HAP-1 (cell line): ENCODE measurements at places on chromosomes 5 and 9.
A peak's percentile ranks its signal among the peaks of the same experiment; 100 is the strongest.

- DNase-seq: no peak
These were observed 70.7 kb downstream of the CSNK1G3 start for GRCh38 chr5:123582550-123583285.

DNA sequence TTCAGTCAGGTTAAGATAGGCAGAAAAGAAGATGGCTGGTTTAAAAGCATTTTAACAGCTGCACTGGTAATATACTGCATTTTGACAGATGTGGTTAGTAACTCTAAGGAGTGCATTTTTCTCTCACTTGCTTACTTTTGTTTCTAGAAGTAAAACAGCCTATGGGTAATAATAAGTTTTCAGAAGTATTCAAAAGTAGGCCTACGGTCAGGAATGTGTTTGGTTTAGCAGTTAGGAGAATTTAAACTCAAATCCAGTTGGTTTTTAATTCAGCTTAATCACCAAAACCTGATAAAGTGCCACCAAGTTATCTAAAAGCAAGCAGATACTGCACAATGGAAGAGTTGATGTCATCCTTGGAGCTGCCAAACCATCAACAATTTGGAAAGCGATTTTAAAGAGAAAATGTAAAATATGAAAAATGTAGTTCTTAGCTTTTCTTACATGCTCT, 160.3 kb downstream of the ARSB start:
- no peak for DNase-seq

GRCh38 chr9:36867672-36868471, 166.2 kb downstream of the PAX5 start:
- DNase-seq: no peak

GRCh38 chr5:178078197-178079010, 34.9 kb upstream of the N4BP3 start:
- DNase-seq: no peak

GRCh38 chr9:127154003-127154389, 31.6 kb upstream of the ANGPTL2 start:
- no peak for DNase-seq

- DNase-seq: no peak
These were observed 598 bp upstream of the TMED7 start for GRCh38 chr5:115626445-115626823.

- no peak for DNase-seq
These were observed 157.9 kb downstream of the NFIB start for GRCh38 chr9:14156046-14156445.

DNA sequence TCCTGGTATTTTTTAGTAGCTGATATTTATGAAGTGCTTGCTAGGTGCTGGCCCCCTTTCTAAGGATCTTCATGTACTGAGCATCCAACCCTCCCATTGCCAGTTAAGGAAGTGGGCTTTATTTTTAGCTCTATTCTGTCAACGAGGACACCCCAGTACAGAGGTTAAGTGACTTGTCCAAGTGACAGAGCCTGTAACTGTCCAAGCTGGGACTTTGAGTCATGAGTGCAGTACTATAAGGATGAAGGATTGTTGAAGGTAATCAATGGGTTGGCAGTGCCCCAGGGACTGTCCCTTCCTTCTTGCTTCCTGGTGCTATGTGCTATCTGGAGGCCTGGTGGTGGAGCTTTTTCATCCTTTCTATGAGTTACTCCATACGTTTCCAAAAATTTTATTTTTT, 18.0 kb upstream of the FABP6 start:
- no peak for DNase-seq

GRCh38 chr5:176553260-176554085, 4.3 kb downstream of the CDHR2 start:
- DNase-seq: no peak

DNA sequence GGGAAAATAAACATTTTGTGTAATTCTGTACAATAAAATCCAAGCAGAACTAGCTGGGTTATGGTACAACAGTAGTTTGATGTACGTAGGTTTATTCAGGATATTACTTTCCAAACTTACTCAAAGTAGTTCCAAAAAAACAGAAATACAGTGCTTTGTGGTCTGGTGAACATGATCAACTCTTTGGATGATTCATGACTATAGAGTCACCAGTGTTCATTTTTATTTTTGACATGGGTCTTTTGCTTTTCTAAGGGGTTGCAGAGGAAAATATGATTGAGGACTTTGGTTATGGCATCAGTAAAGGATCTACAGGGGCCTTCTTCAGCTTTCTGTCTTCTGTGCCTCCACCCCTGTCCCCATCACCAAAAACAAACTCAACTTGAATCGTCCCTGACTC, 127.2 kb downstream of the TLE4 start:
- no peak for DNase-seq

DNA sequence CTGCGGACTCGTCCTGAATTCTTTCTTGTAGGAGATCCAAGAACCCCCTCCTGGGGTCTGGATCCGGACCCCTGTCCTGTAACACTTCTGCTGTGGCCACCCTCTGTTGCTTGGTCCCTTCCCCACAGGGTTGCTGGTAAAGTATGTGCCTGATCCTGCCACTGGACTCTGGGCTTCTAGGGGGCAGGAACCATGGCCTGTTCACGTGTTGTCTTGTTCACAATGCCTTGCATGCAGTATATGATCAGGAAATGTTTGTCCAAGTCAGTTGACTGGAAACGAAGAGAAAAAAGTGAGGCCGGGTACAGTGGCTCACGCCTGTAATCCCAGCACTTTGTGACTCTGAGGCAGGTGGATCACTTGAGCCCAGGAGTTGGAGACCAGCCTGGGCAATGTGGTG, 139.3 kb upstream of the ALDH1B1 start:
- no peak for DNase-seq

DNA sequence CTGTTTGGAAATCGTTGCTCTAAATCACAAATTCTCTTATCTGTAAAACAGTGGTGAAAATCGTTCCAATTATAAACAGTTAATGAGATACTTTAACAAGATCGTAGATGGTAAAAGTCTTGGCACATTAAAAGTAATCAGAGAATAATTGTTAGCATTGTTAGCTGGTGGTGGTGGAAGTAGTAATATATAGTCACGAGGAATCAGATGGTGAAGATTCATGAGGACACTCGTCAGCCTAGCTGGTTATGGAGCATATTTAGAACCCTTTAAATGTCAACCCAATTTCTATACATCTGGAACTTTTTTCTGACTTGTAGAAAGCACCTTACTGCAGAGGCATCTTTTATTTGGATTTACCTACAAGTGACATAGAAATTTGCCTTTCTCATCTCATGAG, 190.8 kb downstream of the TLE1 start:
- no peak for DNase-seq

GRCh38 chr5:149645236-149645635, 63.9 kb downstream of the ARHGEF37 start:
- no peak for DNase-seq

GRCh38 chr5:65742565-65743231, 20.7 kb downstream of the NLN start:
- DNase-seq: peak; percentile 63

DNA sequence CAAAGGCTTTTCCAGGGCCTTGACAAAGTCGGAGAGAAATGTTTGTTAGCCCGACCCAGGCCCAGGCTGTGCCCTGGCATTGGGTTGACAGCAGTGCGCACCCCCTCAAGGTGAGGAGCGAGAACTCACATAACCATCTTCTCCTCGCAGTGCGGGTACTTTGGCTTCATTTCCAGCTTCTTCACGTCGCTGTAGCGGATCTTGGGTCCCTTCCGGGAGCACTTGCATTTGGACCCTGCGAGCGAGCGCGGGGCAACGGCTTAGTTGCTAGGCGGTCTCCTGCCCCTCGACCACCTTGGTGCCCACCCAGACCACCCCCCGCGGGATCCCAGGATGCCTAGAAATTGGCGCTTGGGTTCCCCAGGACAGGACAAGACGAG, 496 bp downstream of the CXCL14 start:
- DNase-seq: no peak

- no peak for DNase-seq
These were observed 236.0 kb upstream of the CD180 start for GRCh38 chr5:67432606-67433005.

- no peak for DNase-seq
These were observed 43.0 kb upstream of the COL15A1 start for GRCh38 chr9:98900725-98901124.

GRCh38 chr5:119895066-119895465, 265.7 kb downstream of the FAM170A start:
- no peak for DNase-seq

- no peak for DNase-seq
These were observed 44.1 kb downstream of the KCNV2 start for GRCh38 chr9:2761424-2761823.

- DNase-seq: no peak
These were observed 244.4 kb downstream of the FAM114A2 start for GRCh38 chr5:153794327-153794726.

DNA sequence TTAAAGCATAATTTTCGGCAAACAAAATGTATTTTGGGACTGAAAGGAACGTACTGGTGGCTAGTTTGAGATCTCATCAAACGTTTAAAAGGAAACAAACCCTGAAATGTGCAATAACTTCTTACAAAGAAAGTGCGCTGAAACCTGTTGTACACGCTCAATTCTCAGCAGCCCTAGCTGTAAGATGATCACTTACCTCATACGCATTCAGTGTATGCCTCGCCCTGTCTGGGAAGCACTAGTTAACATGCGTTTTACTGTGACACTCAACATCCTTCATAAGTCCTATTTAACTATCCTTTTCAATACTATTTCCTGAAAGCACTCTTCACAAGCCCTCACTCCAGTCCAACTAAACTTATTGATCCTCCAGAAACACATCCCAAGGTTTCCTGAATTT, 485.0 kb upstream of the EDIL3 start:
- DNase-seq: no peak

- no peak for DNase-seq
These were observed 62.5 kb upstream of the GABRP start for GRCh38 chr5:170720984-170721383.

- no peak for DNase-seq
These were observed 17.4 kb downstream of the ADAMTS19 start for GRCh38 chr5:129477532-129477931.

GRCh38 chr5:24646915-24647314, 2.1 kb upstream of the CDH10 start:
- no peak for DNase-seq

DNA sequence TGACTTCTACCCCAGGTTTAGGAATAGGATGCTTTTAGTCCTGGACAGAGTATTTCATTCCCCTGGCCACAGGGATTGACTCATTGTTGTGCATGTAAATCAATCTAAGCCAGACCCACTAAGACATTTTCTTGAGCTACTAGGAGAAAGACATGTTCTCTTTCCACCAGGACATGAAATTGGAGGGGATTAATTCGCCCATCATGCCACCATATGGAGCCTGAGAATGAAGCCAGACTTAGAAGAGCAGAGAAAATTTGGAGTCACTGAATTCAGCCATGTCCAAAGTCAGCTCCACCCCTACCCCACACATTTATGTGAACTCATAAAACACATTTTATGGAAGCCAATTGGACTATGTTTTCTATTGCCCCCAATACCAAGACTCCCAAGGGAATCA, 322.5 kb downstream of the NFIB start:
- no peak for DNase-seq

- DNase-seq: peak; percentile 46
These were observed 850.2 kb upstream of the NUDT12 start for GRCh38 chr5:104412649-104413240.

GRCh38 chr5:71974165-71974564, 133.1 kb upstream of the MAP1B start:
- DNase-seq: no peak

GRCh38 chr5:72746736-72747135, 69.7 kb upstream of the TNPO1 start:
- no peak for DNase-seq

DNA sequence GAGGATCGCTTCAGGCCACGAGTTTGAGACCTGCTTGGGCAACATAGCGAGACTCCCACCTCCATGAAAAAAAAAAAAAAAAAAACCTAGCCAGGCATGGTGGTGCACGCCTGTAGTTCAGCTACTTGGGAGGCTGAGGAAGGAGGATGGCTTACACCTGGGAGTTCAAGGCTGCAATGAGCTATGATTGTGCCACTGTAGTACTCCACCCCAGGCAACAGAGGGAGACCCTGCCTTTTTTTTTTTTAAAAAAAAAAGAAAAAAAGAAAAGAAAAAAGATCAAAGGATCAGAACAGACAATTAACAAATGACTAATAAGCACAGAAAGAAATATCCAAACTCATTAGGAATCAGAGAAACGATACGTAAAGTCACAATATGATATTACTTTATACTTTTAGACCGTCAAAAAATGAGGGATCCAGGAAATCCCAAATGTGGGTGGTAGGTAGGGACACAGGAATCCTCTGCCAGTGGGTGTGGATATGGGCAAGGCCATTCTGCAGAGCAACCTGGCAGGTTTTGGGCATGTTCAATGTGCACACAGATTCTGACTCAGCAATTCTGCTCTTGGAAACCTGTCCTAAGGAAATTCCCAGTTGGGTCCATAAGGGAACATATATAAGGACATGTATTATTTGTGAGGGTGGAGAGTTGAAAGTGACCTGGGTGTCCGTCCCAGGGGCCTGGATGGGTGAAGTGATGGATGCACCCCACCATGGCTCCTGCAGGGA, 144.7 kb upstream of the TBC1D2 start:
- DNase-seq: no peak

DNA sequence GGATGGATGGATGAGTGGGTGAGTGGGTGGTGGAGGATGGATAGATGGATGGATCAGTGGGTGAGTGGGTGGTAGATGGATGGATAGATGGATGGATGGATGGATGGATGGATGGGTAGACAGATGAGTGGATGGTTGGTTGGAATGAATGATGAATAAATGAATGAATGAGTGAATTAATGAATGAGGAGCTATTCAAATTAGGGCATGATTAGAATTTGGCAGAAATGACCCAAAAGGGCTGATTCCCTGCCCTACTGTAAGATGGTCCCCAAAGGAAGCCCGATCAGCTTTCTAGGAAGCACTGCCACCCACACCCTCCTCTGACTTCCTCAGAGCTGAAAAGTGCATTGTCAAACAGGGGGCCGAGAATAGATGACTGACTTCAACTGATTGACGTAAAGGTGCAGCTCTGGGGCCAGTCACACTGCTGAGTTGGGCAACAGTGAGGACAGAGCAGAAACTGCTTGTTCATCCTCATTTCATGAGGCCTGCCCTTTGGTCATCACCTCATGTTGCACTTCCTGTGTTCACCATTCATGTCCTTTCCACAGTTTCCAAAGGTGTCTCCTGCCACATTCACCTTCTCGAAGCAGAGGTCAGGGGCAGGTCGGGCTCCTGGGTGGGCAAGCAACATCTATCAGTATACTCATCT, 34.3 kb downstream of the NIPAL4 start:
- no peak for DNase-seq

DNA sequence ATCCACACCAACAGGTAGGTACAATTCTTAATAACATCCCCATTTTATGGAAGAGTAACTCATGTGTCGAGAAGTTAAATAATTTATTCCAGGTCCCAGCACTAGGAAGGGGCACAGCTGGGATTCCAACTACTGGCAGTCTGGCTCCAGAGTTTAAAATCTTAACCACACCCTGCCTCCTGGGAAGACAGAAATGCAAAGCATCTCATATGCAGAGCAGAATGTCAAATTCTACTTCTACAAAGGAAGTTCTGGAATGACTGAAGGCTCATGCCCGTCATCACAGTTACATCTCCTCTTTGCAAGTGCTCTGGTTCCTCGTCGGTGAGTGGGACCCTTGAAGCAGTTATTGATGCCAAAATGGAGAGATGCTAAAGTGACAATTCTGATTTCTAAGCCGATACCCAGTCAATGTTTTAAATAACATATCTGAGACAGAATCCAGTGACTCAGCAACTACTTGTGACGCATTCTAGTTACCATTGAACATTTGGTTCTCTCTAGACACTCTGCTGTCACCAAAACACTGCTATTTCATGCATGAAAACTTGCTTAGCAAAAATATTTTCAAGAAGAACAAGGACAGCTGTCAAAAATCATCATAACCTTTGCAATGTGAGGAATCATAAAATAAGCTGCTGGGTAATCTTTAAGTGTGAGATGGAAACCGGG, 412.7 kb downstream of the CTNND2 start:
- no peak for DNase-seq
